ENCODE measurements at places on chromosomes 5 and 9.

DNA sequence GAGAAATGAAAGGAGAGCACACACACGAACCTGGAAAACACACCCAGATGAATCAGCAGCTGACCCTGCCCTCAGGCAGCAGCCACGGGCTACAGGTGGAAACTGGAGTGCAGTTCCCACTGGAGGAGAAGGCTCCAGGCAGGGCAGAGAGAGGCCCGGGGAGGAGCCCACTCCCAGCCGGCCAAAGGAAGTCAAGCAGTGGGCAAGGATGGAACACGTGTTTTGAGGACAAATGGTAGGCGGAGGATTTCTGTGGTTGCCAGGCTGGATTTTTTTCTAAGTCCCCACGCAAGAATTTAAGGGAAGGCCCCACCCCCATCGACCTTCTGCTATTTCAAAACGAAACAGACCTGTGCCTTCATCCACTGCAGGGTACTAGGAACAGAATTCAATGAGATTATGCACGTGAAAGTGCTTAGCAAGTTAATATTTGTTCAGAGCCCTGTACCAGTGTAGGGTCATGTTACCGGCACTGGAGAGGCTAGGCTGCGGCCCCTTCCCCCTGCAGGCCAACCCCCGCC is 6.8 kb downstream of the EPB41L4B start:
- DNase-seq, result no peak

- no peak for DNase-seq
Measured at GRCh38 chr9:114676901-114677300, 5.1 kb downstream of the TEX48 start.

DNA sequence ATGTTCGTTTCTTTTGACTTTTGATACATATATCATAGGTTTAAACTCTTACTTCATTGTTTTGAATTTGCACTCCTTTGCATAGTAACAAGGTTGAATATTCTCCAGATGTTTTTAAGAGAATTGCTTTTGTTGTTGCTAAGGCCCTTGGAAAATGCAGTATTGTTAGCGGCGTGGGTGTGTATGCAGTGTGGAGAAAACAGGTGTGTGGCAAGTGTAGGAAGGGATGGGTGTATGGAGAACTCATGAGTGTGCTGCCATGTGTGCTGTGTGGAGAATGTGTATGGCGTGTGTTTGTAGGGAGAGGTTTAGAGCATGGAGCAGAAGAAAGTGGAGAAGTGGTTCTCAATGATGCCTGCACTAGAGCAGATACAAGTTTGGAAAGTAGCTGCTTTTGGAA is 87.3 kb downstream of the WWC1 start:
- DNase-seq, result no peak

- DNase-seq, result no peak
Measured at GRCh38 chr9:1718836-1719235, 296.3 kb upstream of the SMARCA2 start.

DNA sequence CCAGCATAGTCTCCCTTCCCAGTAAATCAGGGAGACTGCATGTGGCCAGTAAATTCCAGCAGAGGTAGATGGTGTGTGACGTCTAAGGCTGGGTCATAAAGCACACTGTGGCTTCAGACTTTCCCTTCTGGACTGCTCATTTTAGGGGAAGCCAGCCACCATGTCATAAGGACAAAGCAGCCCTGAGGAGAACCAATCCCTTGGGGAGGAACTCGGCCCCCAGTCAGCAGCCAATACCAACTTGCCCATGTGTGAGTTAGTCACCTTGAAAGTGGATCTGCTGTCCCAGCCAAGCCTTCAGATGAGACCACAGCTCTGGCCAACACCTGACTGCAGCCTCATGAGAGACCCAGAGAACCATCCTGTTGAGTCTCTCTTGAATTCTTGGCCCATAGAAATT is 14.7 kb upstream of the NINJ1 start:
- DNase-seq, result no peak

- no peak for DNase-seq
Measured at GRCh38 chr9:115006660-115007059, 76.3 kb upstream of the TNFSF8 start.

DNA sequence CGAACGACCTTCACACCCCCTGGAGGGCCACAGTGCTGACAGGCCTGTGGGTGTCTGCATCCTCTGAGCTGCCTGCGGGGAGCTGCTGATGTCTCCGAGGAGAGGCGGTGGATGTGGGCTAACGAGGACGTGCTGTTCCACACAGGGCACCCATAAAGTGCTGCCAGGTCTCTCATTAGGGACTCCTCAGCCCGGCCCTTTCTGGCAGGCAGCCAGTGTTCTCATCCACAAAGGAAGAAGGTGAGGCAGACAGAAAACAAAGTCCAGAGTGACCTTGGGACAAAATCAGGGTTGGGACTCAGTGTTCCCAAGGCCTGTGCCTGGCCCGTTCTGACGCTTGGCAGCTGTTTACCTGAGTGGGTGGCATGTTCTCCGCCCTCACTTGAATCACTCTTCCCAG is 29.3 kb downstream of the CARTPT start:
- DNase-seq, result no peak

DNA sequence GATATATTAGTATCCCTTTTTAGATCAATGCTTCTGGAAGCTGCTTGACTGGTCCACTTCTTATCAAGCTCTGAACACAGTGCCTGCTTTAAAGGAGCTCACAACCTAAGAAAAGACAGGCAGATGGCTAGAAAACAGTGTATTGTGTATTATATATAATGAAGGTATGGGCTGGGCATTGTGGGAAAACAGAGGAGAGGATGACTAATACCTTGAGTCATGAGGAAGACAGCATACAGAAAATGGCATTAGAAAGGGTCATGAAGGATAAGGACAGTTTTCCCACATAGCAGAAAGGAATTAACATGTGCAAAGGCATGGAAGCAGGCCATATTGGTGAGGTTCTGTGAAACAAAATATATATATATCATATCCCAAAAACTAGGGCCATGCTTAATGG is 309.6 kb downstream of the MLLT3 start:
- DNase-seq, result no peak

DNA sequence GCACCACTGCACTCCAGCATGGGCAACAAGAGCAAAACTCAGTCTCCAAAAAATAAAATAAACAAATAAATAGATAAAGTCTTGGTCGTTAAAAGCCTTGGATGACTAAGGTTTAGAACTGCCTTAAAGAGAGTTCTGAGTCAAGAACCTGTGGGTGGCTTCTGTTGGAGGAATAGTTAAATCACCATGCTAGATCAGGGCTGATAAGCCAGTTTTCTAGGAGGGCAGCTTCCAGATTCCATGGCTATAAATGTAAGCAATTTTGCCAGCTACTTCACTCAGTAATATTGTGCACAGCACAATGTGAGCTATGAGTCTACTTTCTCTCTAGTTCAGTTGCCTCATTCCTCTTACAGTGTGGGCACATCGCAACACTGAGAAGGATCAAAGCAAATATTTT is 242.1 kb upstream of the NUDT12 start:
- DNase-seq, result no peak
